ENCODE measurements at places on chromosomes 2 and 18. TPM values are rescaled to one million over a fixed set of nuclear protein-coding genes. Genes with fewer than 3 reads are reported as not detected.

CCDC148 gene
- 1.0 TPM for total RNA-seq

DNA sequence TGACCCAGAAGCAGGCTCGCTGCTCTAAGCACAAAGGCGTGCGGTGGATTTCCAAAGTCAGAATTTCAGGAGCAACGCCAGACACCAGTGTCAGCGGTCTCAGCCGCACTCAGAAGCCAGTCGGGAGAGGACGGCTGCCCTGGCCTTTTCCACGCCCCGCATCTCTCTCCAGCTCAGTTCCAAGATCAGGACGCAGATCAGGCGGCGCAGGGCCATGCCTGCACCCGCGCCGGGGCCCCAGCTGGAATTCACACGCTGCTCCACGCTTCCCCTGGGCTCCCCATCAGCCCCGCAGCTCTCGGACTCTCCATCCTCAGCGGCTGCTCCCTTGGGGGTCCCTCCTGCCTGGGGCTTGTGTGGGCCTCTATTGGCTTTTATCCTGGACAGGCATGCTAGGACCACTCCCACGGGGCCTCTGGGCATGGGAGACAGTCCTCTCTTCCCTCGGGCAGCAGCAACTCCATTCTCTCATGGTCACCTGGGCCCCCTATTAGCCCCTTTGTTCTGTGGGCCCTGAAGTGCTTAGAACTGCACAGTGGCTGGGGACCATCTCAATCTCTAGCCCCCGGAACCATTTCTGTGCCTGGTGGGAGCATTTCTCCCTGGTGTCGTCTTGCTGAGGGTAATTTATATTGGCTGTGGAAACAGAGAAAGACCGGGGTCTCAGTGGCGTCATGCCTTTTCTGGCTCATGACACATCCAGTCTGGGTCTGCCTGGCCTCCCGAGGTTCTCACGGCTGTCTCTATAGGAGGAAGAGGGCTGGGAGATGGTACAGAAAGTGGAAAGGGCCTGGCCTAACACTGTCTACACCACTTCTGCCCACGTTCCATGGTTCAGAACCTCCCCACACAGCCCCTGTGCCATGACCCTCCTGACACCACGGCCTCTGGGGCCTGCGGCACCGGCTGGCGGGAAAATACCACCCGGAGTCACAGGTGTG lies 14.9 kb upstream of the TMEM18 start:
- peaks cover under 1% of the 10 kb centered on the region for H3K27me3 ChIP-seq
- no peak for DNase-seq
- no peak overlapping the region for H3K27ac ChIP-seq
- H3K36me3 ChIP-seq, result no peaks in the 10 kb centered on the region

PID1 gene
- 7.0 TPM for total RNA-seq

- no peaks in the 10 kb centered on the region for H3K36me3 ChIP-seq
- H3K4me3 ChIP-seq, result no peak overlapping the region
- no peaks in the 10 kb centered on the region for H3K27me3 ChIP-seq
- DNase-seq, result no peak
These were observed 38.3 kb downstream of the NIFK start for GRCh38 chr2:121698318-121698930.

GRCh38 chr18:8049147-8049546 lies 482.0 kb downstream of the PTPRM start:
- H3K27me3 ChIP-seq, result no peaks in the 10 kb centered on the region
- peaks cover 41% of the 10 kb centered on the region for H3K4me1 ChIP-seq
- no peaks in the 10 kb centered on the region for H3K36me3 ChIP-seq
- no peak for DNase-seq
- H3K27ac ChIP-seq, result no peak overlapping the region
- no peak overlapping the region for H3K4me3 ChIP-seq

ALK gene
- not detected for total RNA-seq

GRCh38 chr18:58591286-58591685 lies 37.6 kb downstream of the ALPK2 start:
- H3K4me3 ChIP-seq, result no peak overlapping the region
- peaks cover 8% of the 10 kb centered on the region for H3K27me3 ChIP-seq
- H3K27ac ChIP-seq, result no peak overlapping the region
- DNase-seq, result no peak
- H3K4me1 ChIP-seq, result peaks cover 46% of the 10 kb centered on the region
- H3K36me3 ChIP-seq, result peaks cover 18% of the 10 kb centered on the region

MCM6 gene
- total RNA-seq, result 19.7 TPM
